ENCODE measurements at places on chromosomes 1 and 21.

DNA sequence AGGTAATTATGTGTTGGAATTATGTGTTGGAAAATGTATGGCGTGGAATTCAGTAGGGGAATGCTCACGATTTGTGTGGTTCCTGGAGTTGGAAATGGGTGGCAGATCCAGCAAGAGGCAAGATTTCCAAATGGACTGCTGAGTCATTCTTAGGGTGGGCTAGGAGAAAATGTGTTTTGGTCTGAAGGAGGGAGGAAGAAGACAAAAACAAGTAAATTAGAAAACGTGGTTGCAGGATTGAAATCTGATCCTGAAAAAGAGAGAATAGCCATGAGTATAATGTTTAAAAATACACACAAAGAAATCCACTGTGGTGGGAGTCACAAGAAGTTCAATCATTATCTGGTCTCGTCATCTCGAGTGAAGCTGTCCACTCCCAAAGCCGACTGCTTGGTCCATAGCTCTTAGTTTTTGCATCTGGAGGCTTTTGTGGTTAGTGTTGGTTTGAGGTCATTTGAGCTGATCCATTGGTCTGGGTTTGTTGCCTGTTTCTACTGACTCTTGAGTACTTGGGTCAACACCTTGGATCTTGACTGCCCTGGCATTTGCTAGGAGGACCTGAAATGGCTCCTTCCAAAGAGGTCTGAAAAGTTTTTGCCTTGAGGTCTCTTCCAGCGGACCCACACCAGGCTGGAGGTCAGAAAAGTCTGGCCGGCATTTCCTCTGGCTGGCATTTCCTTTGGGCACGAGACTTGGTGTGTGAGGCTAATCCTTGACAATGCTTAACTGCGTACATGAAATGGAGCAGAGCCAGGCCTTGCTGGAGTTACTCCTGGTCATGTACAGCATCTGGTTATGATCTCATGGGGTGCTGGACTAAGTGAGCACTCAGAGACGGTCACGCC, 9.2 kb downstream of the MX2 start:
- no peak for DNase-seq

DNA sequence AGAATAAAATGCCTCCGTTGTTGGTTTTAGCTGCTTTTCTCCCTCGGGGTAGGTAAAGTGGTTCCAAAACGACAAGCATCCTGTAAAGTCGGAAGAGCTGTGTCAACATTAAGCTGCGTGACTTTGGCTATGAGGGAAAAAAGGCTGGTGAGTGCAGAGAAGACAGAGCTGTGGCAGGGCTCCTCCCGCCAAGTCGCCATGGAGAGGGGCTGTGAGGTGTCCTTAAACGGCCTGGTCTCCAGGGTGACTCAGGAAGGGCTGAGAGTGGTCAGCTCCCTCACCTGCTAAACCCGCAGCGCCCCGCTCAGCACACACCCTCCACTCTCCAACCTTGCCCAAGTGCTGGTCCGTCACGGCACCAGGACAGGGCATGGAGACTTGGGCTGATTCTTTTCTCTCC, 91.6 kb upstream of the SAMD11 start:
- no peak for DNase-seq

GRCh38 chr1:62294261-62294660, 25.0 kb downstream of the KANK4 start:
- DNase-seq, result peak; percentile 13

GRCh38 chr1:96306809-96307560, 414.6 kb upstream of the PTBP2 start:
- no peak for DNase-seq

DNA sequence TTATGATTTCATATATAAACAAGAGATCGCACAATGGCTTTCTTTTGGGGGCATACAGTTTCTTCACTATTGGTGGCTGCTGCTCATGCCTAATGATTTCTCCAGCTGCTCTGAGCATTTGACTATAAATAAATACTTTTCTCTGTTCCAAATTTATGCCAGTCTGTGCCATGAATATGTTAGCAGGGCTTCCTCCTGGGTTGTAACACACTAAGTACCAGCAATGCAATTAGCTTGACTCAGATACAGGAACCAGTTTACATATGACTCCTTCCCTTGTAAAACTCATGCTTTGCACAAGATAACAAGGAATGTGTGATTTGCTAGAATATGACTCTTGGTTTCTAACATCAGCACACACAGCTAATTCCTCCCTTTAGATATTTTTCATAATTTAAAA, 1629.7 kb downstream of the NCAM2 start:
- DNase-seq, result no peak

DNA sequence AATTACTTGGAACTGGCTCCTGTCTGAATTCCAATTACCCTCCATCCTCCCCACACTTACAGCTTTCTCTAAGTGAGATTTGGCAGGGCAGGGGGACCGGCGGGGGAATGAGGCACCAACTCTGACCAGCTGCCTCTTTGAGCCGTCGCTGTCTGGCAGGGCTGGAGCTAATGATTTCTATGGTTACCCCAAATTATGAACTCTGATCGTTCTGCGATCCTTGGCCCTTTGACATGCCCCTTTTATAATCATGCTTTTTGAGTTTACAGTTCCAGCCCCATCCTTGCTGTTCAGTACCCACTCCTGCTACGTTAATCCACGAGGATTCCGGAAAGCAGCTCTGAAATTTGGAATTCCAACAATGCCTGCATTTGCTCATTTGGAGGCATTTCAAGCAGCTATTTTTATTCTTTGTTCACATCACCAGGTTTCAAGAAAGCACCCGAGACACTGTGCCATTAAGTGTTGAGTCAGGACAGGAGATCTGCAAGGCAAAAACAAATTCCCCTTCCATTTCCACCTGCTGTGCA, 54.6 kb upstream of the LBR start:
- DNase-seq, result no peak

Measured in activated naive CD8-positive, alpha-beta T cell treated with anti-CD3 and anti-CD28 coated beads, Interleukin-2, amount 50 U/mL, for 24 hours (primary cell).